ENCODE measurements at places on chromosomes 13 and 19.

DNA sequence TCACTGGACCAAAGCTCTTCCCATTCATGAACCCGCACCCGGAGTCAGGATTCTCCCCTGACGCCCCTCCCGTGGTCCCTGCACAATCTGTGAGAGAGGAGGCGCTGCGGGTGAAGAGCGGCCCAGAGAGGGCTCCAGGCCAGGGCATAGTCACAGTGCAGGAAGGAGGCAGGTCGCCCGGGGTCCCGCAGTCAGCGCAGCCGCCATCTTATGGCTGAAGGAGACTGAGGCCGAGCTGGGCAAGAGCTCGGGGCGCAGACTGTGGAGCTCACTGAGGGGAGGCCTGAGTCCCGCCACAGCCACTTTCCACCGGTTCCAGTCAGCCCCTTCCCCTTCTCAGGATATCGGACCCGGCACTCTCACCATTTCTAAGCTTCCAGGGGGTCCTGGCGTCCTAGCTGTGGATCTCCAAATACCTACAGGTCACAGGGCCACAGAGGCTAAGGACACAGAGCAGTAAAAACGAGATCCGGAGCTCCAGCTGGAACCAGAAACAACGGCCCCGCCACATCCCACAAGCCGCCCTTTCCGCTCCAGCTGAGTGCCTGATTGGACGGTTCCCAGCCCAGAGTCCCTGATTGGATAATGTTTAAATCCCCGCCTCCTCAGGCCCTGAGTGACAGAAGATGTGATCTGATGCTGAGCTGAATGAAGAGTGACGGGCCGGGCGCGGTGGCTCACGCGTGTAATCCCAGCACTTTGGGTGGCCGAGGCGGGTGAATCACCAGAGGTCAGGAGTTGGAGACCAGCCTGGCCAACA, at the start of gene ZNF99:
Gene ZNF99 (minus strand): TSS at position 501 of the 760 bp plus-strand sequence. CDS start 135 bp downstream, at position 366.
- no peak for DNase-seq

- DNase-seq, result no peak
Observed at GRCh38 chr13:94974015-94974951, 261.9 kb upstream of the SOX21 start.

- peak; percentile 26 for DNase-seq
Observed at GRCh38 chr19:41265395-41266153, 1.4 kb downstream of the HNRNPUL1 start.

GRCh38 chr13:50127726-50128291, 112.6 kb downstream of the KCNRG start:
- no peak for DNase-seq

GRCh38 chr13:51838240-51838846, 6.6 kb downstream of the TMEM272 start:
- DNase-seq, result no peak

GRCh38 chr19:12778017-12778904, 2.9 kb upstream of the HOOK2 start:
- DNase-seq, result no peak

DNA sequence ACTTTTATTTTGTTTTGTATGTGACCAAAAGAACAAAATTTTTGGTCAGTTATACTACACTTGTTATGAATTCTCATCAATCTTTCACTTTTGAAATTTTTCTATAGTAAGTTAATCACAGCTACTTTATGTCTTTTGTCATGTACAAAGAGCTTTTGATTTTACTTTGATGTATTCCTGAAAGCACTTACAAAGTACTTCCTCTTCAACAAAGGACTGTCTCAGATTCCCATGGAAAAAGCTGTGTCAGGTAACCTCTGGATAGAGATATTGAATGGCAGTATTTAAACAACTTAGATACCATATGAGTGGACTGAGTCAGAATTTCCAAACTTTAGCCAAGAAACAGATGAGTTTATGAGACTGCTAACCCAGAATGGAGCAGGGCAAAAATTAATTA, 689.3 kb upstream of the ATXN8OS start:
- no peak for DNase-seq

GRCh38 chr13:39957868-39958677, 302.6 kb downstream of the COG6 start:
- DNase-seq, result no peak

DNA sequence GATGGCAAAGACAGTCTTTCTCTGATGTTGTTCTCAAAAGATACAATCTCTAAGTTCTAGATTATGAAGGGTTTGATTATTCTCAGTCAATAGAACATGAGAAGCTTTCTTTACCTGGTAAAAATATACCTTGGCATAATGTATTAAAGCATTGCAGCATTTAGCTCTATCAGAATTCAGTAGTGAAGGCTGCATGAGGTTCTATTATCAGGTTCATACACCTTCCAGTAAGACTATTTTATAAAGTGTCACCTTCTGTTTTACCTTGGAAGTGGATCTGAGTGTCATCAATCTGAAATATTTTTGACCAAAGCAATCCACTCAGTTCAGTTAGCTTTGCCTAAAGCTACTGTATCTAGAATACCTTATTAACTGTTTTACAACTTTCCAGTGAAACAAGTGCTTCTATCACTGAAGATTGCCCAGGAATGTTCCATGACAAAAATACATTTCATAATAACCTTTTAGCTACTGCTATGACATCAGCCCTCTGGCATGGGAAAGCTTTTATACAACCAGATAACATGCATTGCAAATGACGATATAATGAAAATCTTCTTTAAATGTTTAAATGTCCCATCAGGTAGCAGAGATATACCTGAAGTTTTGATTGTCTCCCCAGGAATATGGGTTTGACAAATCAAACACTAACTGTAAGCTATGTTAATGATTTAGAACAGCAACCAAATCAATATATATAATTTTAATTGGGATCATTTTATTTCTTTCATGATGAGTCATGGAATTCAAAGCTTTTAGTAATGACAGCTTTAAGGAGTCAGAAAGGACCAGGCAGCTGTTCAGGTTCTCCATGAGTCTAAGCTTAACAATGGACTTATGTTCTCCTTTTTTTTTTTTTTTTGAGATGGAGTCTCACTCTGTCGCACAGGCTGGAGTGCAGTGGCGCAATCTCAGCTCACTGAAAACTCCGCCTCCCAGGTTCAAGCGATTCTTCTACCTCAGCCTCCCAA, 72.2 kb downstream of the UFM1 start:
- DNase-seq, result no peak

- DNase-seq, result no peak
Observed at GRCh38 chr19:49188626-49189200, 31.1 kb downstream of the TRPM4 start.

DNA sequence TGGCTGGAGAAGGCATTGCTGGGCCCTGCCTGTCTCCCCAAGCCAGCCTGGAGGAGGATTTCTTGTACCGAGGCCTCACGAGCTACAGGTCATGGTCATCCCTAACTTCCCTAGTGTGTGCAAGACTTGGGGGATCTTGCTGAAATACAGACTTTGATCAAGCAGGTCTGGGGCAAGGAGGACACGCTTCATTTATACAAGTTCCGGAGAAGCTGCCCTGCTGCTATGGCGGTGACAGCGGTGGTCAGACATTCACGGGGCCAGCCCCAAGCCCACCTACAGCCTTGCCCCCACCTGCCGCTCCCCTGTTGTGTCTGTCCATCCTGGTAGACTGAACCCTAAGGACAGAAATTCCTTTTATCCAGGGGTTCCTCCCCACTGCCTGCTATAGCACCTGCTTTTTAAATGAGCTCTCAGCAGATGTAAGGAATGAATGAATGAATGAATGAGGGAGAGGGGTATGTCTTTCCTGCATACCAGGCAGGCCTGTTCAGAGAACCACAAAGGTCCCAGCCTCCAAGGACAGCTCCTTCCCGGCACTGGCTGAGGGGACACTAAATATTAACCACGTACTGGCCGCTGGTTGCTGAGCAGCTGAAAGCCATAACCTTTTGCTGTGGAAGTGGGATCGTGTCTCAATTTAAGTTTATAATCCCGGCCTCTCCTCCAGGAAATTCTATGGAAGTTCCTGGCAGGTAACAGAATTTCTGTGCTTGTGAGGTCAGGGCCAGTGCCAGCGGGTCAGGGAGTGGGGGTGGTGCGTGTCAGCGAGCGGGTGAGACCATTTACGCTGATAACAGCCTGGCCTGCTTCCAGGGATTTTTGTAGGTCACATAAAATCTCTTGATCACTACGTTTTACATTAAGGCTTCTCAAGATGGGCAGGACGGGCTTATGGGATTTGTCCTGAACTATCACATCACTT, 27.1 kb downstream of the TSSK6 start:
- no peak for DNase-seq

DNA sequence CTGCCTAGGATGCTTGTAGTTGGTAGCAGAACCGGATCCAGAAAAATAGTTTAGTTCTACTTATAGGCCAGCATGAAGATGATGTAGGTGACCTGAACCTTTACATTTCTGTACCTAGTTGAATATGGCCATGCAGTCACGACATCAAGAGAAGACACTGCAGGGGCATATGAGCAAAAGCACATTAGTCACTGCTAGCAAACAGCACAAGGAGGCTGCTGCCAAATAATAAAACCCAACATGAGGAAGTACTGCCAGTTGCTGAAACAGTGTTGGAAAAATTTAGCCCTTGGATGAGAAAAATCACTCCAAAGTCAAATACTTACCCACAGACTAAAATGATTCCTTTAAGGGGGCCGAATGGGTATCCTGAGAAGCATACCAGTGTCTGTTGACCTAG, 20.8 kb downstream of the ERICH6B start:
- DNase-seq, result peak; percentile 1

GRCh38 chr13:99158846-99159245, 41.8 kb upstream of the UBAC2 start:
- no peak for DNase-seq

GRCh38 chr19:31326329-31327028, 22.8 kb downstream of the TSHZ3 start:
- no peak for DNase-seq

GRCh38 chr19:42426643-42427042, 545 bp downstream of the LIPE start:
- DNase-seq, result no peak

DNA sequence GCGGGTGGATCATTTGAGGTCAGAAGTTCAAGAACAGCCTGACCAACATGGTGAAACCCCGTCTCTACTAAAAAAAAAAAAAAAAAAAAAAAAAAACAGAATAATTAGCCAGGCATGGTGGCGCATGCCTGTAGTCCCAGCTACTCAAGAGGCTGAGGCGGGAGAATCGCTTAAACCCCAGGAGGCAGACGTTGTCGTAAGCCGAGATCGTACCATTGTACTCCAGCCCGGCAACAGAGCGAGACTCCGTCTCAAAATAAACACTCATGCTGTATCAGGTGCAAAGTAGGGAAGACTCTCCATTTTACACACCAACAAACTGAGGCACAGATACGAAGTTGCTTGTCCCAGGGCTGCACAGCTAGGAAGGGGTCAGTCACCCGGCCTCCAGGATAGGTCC, 15.6 kb downstream of the TLE6 start:
- DNase-seq, result no peak

GRCh38 chr13:80038371-80038770, 302.6 kb downstream of the SPRY2 start:
- no peak for DNase-seq

DNA sequence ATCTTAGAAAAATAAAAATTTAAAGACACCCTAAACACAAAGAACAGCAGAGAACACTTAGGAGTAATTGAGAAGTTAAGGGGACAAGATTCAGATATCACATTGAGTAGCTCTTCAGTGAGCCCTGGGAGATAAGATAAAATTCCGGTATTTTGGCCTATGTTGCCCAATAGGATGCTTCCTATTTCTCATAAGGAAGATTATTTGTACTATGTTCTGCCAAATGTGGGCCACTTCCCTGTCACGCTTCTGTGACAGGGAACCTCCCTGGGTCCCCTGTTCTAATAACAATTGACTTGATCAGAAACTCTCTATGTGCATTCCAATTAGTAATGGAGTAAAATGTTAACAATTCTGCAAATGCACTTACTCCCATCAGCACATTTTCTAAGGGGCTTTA, 310.7 kb downstream of the MYO16 start:
- no peak for DNase-seq

GRCh38 chr13:46667687-46668281, 114.8 kb downstream of the LRCH1 start:
- DNase-seq, result peak; percentile 56

GRCh38 chr19:40954573-40954972, 36.5 kb upstream of the CYP2B6 start:
- DNase-seq, result no peak

- no peak for DNase-seq
Observed at GRCh38 chr13:19795956-19796355, 13.2 kb upstream of the PSPC1 start.

DNA sequence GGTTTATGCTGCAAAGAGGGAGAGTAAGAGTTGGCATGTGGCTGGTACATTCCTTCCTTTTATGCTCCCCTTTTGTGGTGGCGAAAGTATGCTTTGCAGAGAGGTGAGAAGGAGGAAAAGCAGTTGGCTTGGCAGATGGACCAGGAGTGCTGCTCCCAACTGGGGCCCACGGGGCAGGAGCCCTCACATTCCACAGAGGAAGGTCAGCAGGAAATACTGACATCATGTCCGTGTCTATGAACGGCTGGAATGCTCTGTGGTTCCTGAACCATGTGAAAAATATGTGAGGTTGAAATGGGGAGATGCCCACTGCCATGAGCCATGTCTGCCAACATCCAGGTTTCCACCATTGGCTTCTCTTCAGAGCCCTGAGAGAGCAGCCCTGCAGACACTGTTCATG, 33.3 kb upstream of the GAS6 start:
- DNase-seq, result no peak

- no peak for DNase-seq
Observed at GRCh38 chr19:16232568-16232967, 34.9 kb downstream of the AP1M1 start.

- DNase-seq, result peak; percentile 88
Observed at GRCh38 chr19:45280471-45280961, 29.4 kb downstream of the MARK4 start.

DNA sequence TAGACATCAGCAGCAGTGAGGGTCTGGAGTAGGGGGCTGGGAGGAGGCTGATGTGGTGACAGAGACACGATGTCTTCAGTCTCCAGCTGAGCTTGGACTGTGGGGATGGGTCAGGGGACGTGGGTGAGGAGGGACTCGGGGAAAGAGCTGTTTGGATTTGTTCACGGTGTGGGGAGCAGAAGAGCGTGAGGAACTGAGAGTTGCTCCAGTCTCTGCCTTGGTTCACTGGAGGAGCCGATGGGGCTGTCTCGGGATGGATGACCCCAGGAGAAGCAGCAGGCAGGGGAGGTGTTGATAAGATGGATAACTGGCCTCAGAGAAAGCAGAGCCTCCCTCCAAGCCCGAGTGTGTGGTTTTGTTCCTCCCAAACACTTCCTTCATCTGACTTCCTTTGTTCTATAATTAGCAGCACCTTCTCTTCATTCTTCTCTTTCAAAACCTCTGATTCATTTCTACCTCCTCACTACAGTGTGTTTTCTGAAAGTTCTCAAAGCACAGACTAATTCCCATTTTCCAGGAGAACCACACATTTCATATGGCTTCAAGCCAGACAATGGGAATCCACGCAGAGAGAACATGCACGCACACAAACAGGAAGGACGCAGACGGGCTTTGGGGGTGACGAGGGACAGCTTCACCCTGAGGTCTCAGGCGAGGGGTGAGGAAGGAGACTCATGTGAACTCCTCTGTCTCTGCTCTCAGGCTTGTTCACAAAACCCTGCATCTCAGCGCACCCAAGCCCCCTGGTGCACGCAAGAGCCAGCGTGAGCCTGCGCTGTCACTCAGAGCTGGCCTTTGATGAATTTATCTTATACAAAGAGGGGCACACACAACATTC, 18.6 kb downstream of the LAIR2 start:
- DNase-seq, result peak; percentile 50

GRCh38 chr19:18425515-18426415, 6.6 kb downstream of the SSBP4 start:
- DNase-seq, result peak; percentile 43

GRCh38 chr13:75761369-75761768, 125.2 kb downstream of the LMO7 start:
- DNase-seq, result no peak
